ENCODE measurements at places on chromosomes 3 and 15.

GRCh38 chr3:193732391-193732790 lies 139.4 kb downstream of the OPA1 start:
- DNase-seq, result no peak

GRCh38 chr3:141575879-141576743 lies 89.3 kb downstream of the RASA2 start:
- DNase-seq, result no peak

DNA sequence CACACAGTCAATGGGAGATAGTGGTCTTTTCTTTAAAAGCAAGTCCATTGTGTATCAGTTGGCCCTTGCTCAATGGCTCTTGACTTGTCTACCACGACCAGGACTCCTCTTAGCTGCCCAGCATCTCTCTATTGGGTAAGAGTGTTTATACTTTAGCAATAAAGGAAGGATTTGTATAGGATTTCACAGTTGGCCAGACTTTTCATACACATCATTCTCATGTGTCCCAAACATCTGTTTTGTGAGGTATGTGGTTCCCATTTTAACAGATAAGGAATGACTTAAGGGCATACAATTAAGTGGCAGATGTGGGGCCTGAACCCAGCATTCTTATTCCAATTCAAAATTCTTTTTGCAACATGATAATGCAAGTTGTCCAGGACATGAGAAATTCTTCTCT lies 191.5 kb downstream of the CHST2 start:
- DNase-seq, result no peak

GRCh38 chr3:156658732-156659090 lies 15.7 kb upstream of the TIPARP start:
- no peak for DNase-seq

DNA sequence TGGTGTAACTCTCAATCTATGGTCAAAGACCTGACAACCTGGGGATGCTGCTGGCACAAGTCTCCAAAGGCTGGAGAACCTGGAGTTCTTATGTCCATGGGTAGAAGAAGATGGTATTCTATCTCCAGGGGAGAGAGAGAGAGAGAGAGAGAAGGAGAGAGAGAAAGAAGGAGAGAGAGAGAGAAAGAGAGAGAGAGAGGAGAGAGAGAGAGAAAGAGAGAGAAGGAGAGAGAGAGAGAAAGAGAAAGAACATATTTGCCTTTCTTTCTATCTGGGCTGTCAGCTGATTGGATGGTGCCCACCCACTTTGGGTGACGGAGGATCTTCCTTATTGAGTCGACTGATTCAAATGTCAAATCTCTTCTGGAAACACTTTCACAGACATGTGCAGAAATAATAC lies 84.6 kb downstream of the PPM1L start:
- no peak for DNase-seq

DNA sequence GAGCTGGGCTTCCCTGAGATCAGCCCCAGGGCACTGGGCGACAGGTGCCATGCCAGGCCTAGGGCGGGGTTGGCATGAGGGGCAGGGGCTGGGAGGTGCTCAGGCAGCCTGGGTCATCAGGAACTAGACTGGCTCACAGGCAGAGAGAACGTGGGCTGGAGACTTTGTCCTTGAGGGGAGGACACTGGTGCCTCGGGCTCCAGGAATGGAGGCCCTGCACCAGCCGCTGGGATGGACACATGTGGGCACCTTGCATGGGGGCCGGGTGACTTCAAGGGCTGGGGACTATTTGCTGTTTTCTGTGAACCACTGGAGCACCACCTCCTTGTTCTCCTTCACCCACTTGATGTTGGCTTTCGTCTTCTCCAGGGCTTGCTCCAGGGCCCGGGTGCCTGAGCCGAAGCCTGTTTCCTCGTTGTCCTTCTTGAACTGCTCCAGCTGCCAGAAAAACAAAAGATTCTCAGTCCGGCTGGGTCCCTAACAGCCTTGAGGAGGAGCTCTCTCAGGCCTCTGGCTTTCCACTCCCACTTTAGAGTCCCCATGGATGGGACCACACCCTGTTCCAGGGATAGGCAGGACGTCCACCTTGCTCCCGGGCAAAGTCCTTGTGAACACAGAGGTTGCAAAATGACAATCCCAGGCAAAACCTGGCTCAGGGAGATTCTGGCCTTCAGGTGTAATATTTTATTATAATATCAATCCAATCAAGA lies 9.1 kb downstream of the MESP2 start:
- no peak for DNase-seq

DNA sequence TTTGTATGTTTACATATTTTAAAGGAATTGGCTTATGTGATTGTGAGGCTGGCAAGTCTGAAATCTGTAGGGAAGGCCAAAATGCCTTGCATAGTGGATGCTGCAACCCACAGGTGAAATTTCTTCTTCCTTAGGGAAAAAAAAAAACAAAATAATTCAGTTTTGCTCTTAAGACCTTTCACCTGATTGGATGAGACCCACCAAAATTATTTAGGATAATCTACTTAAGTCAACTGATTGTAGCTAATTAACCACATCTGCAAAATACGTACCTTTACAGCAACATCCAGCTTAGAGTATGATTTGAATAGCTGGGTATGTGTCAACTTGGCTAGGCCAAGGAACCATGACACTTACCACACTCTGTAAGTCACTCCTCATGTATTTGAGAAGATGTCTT lies 6.9 kb upstream of the RFX7 start:
- DNase-seq, result no peak

- DNase-seq, result no peak
These were observed 72.1 kb upstream of the SETMAR start for GRCh38 chr3:4231041-4231440.

DNA sequence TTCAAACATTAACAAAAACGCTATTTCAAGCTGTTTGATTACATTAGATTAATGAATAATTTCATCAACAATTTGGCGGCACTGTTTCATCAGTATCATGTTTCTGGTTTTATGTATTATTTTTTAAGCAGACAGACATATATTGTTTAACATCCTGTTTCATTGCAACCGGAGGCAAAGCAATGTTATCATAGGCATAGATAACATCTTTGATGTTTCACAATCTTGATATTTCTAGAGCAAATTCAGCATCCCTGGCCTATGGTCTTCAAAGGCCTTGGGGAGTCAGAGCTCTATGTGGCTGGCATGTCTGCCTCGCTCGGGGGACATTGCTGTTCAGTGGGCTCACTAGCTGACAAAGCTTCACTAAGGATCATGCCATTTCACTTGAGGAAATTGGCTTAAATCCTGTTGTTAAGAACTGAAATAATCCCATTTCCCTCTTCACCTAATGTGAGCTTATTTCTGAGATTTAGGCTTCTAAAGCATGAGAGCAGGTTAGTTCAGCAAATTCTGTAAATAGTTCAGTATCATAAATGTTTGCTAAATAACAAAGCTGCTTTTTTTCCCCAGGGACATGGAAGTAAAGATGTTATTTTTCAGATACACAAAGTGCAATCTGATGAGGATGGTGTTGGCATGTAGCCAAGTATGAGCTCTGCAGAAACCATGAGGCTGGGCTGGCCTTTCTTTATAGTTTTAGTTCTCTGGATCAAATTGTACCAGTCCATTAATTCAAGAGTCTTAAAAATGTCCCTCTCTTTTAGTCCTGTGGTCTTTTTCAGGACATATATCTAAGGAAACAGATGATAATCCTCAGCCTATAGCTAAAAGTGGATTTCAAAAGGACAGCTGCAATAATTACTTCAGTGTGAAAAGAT lies 941.4 kb downstream of the PLOD2 start:
- DNase-seq, result no peak

DNA sequence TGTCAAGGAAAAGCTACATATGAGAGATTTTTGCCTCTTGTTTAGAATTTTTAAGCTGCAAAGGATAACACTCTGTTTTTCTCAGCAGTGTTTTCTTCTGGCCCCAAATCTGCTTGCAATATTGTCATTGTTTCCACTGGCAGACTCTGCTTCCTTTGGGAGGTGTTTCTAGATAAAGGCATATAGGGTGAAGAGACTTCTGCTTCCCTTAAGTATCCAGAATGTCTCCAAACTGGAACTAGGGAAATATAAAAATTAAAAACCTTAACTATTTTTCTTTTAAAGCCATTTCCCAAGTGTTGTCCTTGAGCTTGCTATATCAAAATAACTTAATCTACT lies 225.8 kb downstream of the CGGBP1 start:
- DNase-seq, result no peak

GRCh38 chr3:137264071-137264820 lies 306.5 kb downstream of the IL20RB start:
- DNase-seq, result no peak

DNA sequence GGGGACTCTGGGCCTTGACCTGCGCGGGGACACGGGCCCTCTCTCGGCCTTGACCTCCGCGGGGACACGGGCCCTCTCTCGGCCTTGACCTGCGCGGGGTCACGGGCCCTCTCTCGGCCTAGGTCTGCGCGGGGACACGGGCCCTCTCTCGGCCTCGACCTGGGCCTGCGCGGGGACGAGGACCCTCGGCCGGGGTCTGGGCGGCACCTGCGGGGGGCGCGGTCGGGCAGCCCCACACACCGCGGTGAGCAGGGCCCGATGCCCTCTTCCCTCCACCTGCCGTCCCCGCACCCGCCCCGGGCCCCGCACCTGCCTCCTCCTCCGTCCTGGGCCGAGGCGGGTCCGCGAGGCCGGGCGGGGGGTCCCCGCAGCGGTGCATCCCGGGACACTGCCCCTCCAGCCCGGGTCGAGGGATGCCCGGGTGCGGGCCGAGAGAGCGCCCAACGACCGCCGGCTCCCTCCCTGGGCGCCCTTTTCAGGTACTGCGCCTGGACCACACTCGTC lies 15.6 kb upstream of the CERS3 start:
- no peak for DNase-seq

- no peak for DNase-seq
These were observed 21.2 kb upstream of the SPRED1 start for GRCh38 chr15:38231436-38231835.

DNA sequence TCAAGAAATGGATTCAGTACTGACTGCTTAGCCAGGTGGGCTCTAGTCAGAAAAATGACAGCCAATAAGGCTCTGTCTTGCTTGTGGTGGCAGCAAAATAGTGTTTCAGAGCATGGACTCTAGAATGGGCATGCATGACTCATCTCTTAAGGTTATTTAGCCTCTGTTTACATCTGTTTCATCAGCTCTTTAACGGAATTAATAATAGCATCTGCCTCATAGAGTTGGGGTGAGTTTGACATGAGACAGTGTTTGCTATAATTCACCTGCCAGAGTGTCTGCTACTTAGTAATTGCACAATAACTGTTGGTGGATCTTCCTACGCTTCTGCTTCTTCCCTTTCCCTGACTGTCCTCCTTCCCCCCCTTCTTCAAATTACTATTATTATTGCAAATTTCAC lies 350.4 kb upstream of the SEMA6D start:
- DNase-seq, result no peak

GRCh38 chr3:32945136-32945535 lies 6.3 kb upstream of the CCR4 start:
- no peak for DNase-seq

DNA sequence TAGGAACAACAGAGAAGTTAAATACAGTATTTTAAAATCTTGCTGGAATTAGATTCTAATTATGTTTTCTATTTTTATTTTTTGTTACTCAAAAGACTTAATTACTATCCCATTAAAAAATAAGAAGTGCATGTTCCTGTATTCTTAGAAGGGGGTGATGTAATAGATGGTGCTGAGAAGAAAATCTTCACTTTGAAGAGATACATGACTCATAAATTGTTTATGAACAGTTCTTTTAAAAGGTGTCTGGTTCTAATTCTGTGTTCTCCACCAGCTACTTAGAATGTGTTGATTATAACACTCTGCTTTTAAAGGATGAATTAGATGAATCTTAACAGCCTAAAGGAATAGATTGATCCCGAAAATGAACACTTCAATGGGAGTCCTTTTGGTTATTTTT lies 8.2 kb downstream of the RCN2 start:
- no peak for DNase-seq

DNA sequence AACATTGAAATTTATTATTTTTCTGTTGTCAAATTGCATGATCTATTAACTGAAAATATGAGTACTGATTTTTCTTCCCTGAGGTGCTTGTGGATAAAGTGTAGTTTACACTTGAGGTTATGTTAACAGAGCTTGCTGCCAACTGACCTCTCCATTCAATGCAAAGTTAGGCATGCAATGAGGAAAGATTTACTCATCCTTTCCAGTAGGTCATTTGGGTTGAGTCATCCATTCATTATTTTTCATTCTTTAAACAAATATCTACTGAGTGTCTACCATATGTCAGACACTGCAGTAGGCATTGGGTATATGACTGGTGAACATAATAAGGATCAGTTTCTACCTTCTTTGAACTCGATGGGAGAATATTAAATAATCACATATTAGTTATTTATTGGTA lies 604.1 kb downstream of the EDEM1 start:
- DNase-seq, result no peak

DNA sequence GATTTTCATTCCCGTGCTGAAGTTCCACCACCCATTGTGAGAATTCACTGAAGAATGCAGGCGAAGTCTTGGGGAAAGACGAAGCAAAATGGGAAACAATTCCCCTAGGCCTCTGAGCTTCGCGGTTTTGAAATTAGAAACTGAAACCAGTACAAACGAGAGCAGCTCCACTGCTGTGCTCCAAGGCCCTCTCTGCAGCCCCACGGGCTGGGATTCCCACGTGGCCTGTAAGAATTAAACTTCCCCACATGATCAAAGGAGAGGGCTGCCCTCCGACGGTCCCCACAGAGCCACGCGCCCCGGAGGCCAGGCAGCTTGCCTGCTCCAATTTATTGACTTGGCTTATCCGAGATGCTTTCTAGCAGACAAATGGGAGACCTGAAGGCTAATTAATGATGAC lies 144.0 kb downstream of the GREM1 start:
- DNase-seq, result peak; percentile 23

DNA sequence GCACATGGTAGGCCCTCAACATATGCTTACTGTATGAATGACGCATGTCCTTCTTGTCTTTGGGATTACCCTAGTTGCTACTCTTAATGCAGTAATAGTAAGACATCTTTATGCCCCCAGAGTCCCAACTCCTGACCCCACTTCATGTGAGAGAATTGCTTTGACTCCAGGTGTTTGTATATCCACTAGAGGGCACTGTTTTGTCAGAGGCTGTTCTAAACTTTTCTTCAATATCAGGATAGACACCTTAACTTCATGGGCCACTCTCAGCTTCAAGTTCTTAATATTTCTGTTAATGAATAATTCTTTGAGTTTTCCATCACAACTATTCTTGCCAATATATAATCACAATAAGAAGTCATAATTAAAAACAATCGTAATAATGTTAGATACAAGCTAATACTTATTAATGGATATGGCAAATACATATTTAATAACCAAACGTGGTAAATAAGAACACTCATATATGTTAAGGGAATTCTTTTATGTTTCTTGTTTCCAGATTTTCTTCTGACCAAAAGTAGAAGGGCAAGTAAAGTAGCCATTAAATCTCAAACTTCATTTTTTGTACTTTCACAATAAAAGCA lies 337.2 kb upstream of the DNAJC19 start:
- no peak for DNase-seq

GRCh38 chr3:31450345-31450744 lies 82.4 kb upstream of the STT3B start:
- DNase-seq, result no peak
